ENCODE measurements at places on chromosomes 3 and 15.

DNA sequence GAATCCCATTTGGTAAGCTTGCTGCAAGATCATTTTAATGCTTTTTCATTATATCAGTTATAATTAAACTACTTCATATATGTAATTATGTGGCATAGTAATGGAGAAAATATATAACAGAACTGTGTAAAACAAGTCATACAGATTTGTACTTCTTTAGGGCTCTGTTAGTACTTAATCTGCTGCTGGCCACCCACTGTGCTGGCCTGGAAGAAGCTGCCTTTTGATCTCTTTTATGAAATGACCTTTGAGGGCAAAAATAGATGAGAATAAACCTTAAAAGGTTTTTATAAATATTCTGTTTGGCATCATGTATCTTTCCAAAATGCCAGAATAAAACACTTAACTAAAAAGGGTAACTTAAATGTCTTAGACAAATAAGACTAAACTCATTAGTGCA, 262.9 kb downstream of the ZIC1 start:
- H3K27ac ChIP-seq, result no peak overlapping the region
- no peak overlapping the region for H3K4me3 ChIP-seq
- no peaks in the 10 kb centered on the region for H3K27me3 ChIP-seq
- no peaks in the 10 kb centered on the region for H3K36me3 ChIP-seq
- no peaks in the 10 kb centered on the region for H3K4me1 ChIP-seq
- DNase-seq, result no peak

GRCh38 chr3:20040548-20041196, 426 bp downstream of the KAT2B start:
- peak overlapping the region; percentile 37 for H3K4me3 ChIP-seq
- H3K4me1 ChIP-seq, result no peaks in the 10 kb centered on the region
- H3K27me3 ChIP-seq, result no peaks in the 10 kb centered on the region
- DNase-seq, result peak; percentile 86

- DNase-seq, result no peak
- H3K36me3 ChIP-seq, result no peaks in the 10 kb centered on the region
- H3K27ac ChIP-seq, result no peak overlapping the region
- H3K4me3 ChIP-seq, result no peak overlapping the region
- H3K4me1 ChIP-seq, result no peaks in the 10 kb centered on the region
These were observed 160.0 kb downstream of the EDEM1 start for GRCh38 chr3:5347486-5347885.

DNA sequence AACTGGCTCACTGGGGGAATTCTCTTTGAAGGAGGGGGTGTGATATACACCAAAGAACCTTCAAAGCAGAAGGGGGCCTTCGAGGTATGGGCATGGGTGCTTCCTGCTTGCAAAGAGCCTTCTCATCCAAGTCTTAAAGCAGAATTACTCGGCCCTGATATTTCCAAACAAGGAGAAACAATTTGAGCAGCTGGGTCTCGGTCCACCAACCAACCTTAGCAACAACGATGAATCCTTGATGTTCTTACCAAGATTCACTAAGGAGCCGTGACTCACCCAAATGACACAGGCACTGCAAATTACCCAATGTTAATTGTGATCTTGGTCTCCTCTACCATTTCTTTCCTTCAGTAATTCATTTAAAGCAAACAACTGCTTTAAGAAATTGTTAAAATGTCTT, 7.7 kb downstream of the HOMER2 start:
- H3K27me3 ChIP-seq, result no peaks in the 10 kb centered on the region
- H3K27ac ChIP-seq, result no peak overlapping the region
- DNase-seq, result no peak
- no peaks in the 10 kb centered on the region for H3K36me3 ChIP-seq
- H3K4me1 ChIP-seq, result no peaks in the 10 kb centered on the region

- DNase-seq, result no peak
- H3K4me1 ChIP-seq, result no peaks in the 10 kb centered on the region
- no peak overlapping the region for H3K27ac ChIP-seq
These were observed 205.0 kb downstream of the ZIC1 start for GRCh38 chr3:147614210-147614609.

- H3K27me3 ChIP-seq, result no peaks in the 10 kb centered on the region
- peaks cover 6% of the 10 kb centered on the region for H3K36me3 ChIP-seq
- H3K4me1 ChIP-seq, result no peaks in the 10 kb centered on the region
- H3K4me3 ChIP-seq, result no peak overlapping the region
- no peak for DNase-seq
These were observed 13.4 kb downstream of the ARIH2 start for GRCh38 chr3:48931944-48932580.

GRCh38 chr3:19931767-19932188, 2.2 kb downstream of the EFHB start:
- no peaks in the 10 kb centered on the region for H3K4me1 ChIP-seq
- H3K27ac ChIP-seq, result no peak overlapping the region
- DNase-seq, result no peak
- no peaks in the 10 kb centered on the region for H3K36me3 ChIP-seq
- no peaks in the 10 kb centered on the region for H3K27me3 ChIP-seq
